Activated CD4-positive, alpha-beta memory T cell treated with anti-CD3 and anti-CD28 coated beads, Interleukin-2, amount 10 ng/mL, durations not matched to agents 7 days and 5 days (primary cell): ENCODE measurements at places on chromosomes 3 and 15.

DNA sequence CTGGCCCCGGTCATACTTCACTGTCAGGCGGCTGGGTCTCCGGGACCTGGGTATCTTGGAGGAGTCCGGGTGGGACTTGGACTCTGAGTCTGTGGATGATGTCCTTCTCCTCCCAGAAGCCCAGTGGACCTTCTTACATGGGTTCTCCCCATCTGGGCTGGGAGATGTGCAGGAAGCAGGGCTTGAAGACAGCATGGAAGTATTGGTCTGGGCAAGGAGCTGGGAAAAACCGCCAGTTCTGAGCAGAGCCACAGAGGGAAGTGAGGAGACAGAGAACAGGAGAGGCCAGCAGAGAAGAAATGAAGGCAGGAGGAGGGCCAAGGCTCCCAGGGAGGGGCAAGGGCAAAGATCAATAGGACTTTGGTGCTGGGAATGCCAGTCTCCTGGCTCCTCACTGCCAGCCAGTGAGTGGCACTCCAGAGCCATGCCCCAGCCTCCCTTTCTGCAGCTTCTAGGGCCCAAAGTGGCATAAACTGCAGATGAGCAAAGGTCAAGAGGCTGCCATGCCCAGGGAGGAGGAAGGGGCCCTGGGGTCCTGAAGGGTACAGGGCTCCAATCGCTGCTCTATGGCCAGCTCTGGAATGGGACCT is at the start of gene PPP1R14D:
Gene PPP1R14D (minus strand): TSS at position 262 of the 590 bp plus-strand sequence. CDS start 67 bp downstream, at position 195.
- no peak for DNase-seq

- no peak for DNase-seq
These were observed 1.0 kb downstream of the LIMD1 start for GRCh38 chr3:45595364-45596195.

GRCh38 chr15:38130740-38131498 is 121.7 kb upstream of the SPRED1 start:
- DNase-seq = no peak

GRCh38 chr3:158731938-158732855 is at the start of gene RARRES1:
Gene RARRES1 (minus strand): TSS chr3:158732457. CDS start chr3:158732415, 42 bp downstream.
- DNase-seq = peak; percentile 44

GRCh38 chr3:52339612-52340011 is 23.5 kb downstream of the DNAH1 start:
- DNase-seq = peak; percentile 49

- peak; percentile 76 for DNase-seq
These were observed 75.4 kb upstream of the POMGNT2 start for GRCh38 chr3:43181202-43181821.

DNA sequence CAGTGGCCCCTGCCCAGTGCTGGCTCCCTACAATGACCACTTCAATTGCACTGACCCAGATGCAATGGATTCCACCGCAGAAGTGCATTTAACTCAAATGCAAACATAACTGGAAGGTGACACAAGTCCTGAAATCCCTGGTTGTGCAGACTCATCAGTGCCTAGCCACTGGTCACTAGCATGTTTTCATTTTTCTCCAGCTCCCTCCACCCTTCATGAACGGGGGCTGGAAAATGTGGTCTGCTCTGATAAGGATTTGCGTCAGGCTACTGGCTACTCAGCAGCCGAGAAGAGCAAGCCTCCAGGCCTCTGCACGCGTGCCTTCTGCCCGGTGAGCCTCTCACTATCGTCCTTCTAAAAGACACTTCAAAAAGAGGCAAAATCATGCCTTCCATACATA is 27.4 kb upstream of the FURIN start:
- no peak for DNase-seq

DNA sequence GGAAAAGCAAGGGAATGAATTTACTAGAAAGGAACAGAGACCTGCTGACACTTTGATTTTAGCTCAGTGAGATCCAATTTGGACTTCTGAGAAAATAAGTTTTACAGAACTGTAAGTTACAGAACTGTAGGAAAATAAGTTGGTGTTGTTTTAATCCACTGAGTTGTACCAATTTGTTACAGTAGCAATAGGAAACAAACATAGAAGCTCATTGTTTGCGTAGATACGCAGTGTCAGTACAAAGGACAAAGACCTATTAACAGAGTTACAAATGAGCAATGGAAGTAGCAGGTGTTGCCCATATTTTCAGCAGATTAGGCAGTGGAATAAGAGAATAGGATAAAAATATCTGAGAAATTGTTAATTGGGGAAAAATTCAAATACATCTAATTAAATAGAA is 385.8 kb upstream of the CNTN6 start:
- no peak for DNase-seq

DNA sequence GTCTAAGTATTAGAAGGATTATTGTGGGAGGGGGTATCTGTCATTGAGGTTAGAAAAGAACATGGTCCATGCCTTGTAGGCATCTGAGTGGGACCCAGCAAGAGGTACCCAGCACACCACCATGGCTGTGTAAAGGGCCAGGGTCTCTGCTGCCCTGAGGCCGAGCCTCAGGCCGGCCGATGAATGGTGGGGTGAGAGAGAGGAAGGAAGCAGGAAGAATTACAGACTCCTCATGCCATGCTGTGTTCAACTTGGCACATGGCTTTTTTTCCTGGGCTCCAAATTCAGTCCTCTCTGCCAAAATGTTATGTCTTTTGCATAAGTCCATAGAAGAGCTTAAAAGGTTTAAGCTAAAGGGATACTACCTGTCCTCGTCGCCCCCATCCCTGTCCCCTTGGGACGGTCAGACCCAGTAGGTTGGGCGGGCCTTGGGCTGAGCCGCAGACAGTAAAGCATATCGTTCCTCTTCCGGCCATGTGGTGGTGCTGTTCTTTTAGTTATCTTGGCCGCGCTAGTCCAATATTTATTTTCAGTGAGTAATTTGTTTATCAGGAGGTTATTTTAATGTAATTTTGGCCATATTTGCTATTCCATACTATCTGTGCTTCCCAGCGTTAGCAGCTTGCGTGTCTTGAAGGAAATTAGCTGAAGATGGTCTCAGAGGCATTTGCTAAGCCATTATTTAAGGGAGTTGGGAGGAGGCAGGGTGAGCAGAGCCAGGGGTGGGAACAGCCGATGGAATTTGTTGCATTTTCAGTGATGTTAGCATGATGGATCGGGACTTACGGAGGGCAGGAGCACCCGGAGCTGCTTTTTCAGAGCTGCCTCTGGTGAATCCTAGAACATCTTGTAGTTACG is 152.4 kb downstream of the AGBL1 start:
- peak; percentile 20 for DNase-seq

GRCh38 chr3:189171707-189172106 is at the start of gene TPRG1:
Gene TPRG1 (plus strand): TSS chr3:189171971. CDS start chr3:189207385, 35,414 bp downstream.
- DNase-seq = no peak

DNA sequence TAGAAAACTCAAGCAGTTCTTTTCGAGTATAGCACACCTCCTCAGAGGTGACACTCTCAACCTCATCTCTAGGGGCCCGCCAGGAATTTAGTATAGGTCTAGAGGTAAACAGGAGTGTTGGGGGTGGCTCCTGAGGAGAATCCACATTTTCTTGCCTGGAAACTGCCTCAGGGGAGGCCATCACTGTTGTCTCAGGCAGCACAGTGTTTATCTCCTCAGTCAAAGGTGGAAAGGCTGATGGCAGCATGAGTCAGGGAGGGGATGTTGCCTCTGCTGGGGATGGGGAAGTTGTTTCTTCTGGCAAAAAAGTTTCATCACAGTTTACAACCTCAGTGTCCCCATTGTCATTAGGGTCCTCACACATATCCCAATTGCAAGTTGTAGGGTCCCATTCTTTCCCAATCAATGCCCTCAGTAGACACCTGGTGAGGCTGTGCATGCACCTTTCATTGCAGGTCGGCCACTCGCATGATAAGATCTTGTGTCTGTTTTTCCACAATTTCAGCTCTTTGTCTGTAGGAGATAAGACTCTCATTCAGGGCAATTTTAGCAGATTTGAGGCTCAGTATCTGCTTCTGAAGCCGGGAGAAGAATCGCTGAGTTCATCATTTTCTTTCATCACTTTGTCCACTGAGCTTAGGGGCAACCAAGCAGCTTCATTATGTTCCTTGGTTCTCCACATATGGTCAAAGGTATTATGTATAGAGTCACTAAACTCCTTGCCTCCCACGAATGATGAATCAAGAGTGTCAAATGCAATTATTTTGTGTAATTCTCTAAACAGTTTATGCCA is 25.8 kb downstream of the NAALADL2 start:
- no peak for DNase-seq

DNA sequence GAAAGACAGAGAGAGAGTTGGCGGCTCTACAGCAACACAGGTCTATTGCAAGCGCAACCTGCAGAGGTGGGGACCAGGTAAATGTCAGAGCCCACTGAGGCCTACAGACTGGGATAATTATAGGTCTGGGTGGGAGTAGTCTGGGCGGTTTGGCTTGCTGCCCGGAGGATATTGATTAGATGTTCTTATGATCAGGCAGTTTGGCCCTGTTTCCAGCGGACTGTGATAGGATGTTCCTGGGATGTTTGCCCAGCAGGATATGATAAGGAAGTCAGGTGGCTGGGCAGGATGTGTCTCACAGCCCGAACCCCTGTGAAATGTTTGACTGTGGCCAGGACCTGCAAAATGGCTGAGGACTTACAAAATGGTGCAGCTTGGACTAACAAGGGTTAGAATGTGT is 364.9 kb downstream of the NAALADL2 start:
- no peak for DNase-seq

- DNase-seq = no peak
These were observed 6.3 kb downstream of the FAM107A start for GRCh38 chr3:58570851-58571250.

- no peak for DNase-seq
These were observed 5.6 kb upstream of the TNIK start for GRCh38 chr3:171465763-171466162.

- DNase-seq = peak; percentile 5
These were observed 117.5 kb downstream of the EEFSEC start for GRCh38 chr3:128270559-128271492.

DNA sequence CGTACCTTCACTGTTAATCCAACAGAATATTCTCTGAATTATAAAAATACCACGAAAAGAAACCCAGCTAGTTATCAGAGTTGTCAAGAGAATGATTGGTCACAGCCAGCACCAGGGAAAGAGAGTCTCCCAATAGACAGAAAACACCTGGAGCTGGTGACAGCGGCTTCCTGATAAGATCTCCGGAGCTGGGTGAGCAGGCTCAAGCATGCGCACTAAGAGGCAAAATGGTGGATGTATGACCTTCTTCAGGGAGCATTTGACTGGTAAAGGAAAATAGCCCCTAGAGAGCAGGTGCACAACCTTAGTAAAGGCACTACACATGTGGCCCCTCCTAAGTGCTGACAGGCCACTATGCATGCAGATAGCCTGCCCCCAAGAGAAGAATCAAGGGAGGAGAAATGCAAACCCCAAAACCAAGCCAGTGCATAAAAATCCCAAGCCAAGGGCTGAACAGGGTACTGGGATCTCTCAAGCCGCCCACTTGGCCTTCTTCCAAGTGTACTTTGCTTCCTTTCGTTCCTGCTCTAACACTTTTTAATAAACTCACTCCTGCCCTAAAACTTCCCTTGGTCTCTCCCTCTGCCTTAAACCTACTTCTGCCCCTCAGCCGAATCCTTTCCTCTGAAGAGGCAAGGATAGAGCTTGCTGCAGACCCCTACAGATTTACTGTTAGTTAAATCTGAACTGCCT is 93.2 kb downstream of the UACA start:
- DNase-seq = no peak

DNA sequence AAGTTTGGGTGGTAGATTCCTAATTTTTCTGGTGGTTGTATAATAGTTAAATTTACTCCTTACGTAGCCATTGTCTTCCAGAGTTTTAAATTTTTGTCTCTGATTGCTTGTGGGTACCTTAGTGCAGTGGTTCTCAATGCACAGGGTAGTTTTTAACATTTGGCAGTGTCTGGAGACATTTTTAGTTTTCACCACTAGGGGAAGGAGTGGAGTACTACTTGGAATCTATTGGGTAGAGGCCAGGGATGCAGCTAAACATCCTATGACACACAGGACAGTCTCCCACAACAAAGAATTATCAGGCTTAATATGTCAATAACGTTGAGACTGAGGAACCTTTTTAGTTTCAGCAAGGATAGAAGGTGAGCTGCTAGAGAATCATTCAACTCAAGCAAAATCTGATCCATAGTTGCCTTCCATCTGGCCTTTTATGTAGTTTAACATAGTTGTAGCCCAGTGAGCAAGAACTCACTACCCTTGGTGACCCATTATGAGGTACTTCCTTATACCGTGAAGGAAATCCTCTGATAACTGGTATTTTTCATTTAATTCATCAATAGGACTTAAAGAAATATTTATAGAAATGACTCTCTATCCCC is 8.6 kb upstream of the STX19 start:
- DNase-seq = no peak

- no peak for DNase-seq
These were observed 28.9 kb downstream of the POPDC2 start for GRCh38 chr3:119631516-119631915.

DNA sequence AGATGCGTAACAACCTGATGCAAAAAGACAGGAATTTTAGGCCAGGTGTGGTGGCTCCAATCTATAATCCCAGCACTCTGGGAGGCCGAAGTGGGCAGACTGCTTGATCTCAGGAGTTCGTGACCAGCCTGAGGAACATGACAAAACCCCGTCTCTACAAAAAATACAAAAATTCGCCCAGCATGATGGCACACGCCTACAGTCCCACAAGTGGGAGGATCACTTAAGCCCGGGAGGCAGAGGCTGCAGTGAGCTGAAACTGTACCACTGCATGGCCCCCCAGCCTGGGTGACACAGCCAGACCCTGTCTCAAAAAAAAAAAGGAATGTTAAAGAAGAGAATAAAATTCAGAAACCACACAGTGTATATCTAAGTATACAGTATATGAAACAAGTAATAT is 40.7 kb downstream of the PTPN9 start:
- DNase-seq = no peak

- DNase-seq = no peak
These were observed 14.5 kb downstream of the SPTBN5 start for GRCh38 chr15:41879321-41879845.

DNA sequence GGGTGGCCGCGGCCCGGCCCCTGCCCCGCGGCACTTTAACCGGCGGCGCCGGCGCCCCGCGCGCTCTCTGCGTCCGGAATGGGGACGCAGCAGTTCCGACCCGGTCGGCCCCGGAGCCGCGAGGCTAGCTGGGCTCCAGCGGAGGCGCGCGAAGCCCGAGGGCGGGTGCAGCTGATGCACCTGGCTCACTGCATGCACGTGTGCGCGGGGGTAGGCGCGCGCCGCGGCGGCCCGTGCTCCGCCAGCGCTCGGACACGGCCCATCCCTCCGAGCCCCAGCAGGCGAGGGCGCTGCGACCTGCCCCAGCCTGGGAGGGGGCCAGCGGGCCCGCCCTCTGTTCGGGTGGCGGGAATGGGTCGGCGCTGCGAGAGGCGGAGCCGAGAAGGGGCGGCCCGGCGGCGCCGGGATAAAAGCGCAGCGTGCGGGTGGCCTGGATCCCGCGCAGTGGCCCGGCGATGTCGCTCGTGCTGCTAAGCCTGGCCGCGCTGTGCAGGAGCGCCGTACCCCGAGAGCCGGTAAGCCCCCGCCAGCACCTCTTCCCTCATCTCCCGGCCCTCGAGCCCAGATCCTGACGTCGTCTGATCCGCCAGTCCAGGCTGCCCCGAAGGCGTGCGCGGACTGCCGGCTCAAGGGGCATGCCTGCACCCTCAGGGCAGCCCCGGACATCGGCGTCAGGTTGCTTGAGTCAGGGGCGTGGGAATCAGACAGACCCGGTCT is at the start of the genes CHDH and IL17RB:
Gene CHDH (minus strand): TSS at position 286 of the 717 bp plus-strand sequence. CDS start 22,411 bp downstream, outside the sequence.
Gene IL17RB (plus strand): TSS at position 435 of the 717 bp plus-strand sequence. CDS start 21 bp downstream, at position 456.
- peak; percentile 43 for DNase-seq
